ENCODE measurements at places on chromosomes 3 and 15. TPM values are rescaled to one million over a fixed set of nuclear protein-coding genes. Genes with fewer than 3 reads are reported as not detected.

The UBAP1L gene
- 14.2 TPM for total RNA-seq

The GXYLT2 gene
- not detected for total RNA-seq

DNA sequence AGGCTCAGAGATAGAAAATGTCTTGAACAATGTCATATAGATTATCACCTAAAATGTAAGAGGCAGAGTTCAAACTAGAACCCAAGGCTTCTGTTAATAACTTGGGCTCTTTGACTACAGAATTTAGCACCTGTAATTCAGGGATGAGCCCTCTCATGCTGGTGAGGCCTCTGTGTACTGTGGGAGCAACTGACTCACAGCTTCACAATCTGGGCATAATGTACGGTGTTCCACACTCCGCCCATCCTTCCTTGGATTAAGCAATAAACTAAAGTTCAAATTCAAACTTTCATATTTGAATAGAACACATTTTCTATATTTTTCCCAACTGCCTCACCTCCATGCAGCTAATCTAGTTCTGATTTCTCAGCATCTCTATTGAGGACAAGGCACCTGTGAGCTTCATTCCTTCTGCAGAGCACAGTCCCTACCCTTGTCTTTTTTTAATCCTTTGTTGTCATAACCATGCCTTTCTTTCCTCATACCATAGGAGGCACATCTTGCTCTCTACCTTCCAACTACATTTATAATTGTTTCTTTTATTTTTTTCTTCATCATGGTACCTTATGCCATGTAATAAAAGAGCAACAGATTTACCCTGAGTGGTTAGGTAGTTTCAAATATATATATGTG, 392.1 kb downstream of the NLGN1 start:
- H3K4me3 ChIP-seq = no peak overlapping the region
- no peak overlapping the region for H3K27ac ChIP-seq

- H3K27ac ChIP-seq = no peak overlapping the region
- H3K27me3 ChIP-seq = peaks cover 14% of the 10 kb centered on the region
- H3K36me3 ChIP-seq = no peaks in the 10 kb centered on the region
- H3K4me1 ChIP-seq = no peaks in the 10 kb centered on the region
Measured at GRCh38 chr3:134392336-134392983, 18.2 kb upstream of the AMOTL2 start.

DNA sequence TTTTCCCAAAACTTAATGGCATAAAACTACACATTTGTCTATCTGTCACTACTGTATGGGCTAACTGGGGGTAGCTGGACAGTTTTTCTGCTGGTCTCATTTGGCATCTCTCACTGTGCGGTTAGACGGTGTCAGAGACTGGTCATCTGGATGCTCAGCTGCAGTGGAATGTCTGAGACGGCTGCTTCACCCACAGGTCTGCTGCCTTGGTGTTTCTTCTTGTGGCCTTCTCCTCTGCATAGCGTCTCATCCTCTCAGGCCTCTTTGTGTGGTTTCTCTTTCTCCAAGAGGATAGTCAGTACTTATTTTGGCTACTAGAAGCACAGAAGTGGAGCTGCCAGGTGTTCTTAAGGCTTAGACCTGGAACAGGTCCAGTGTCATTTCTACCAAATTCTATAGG, 35.9 kb upstream of the GOLGA6L9 start:
- no peaks in the 10 kb centered on the region for H3K36me3 ChIP-seq
- H3K4me1 ChIP-seq = peaks cover 35% of the 10 kb centered on the region
- no peak overlapping the region for H3K4me3 ChIP-seq
- no peaks in the 10 kb centered on the region for H3K27me3 ChIP-seq
- DNase-seq = no peak
- H3K27ac ChIP-seq = no peak overlapping the region

DNA sequence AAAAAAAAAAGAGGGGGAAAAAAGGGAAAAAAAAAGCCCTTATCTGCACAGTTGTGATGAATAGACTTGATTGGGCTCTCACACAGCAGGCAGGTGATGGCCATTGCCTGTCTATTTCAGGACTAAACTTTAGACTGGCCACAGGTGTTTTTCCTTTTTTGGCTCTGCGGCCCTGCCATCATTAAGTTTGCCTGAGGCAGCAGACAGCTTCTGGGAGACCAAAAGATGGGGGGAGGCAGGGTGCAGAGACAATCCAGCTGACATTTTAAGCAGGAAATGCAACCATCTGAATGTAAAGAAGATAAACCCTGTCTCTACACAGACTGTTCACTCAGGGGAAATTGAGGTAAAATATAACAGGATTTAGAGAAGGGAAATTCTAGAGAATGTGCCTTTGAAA, 295.0 kb upstream of the KCNH8 start:
- peaks cover 1% of the 10 kb centered on the region for H3K27me3 ChIP-seq
- no peak for DNase-seq
- peaks cover 3% of the 10 kb centered on the region for H3K4me1 ChIP-seq
- no peaks in the 10 kb centered on the region for H3K36me3 ChIP-seq
- H3K27ac ChIP-seq = no peak overlapping the region
- H3K4me3 ChIP-seq = no peak overlapping the region

GRCh38 chr15:83971992-83972391, 263.6 kb upstream of the GOLGA6L4 start:
- no peak for DNase-seq
- no peak overlapping the region for H3K27ac ChIP-seq
- peaks cover 13% of the 10 kb centered on the region for H3K27me3 ChIP-seq

DNA sequence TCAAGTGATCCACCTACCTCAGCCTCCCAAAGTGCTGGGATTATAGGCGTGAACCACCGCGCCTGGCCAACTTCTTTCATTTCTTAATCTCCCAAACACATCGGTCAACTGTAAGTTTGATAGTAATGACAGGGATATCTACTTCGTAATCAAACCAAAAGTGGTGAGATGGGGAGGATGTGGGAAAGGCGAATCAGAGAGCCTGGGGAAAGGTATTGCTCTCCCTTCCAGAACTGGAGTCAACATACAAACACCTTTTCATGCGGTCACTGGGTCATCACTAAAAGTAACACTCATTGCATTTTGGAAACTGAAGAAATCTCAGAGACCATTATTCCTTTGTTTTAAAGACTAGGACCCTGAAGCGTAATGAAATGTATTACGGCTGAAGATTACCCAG, 14.8 kb upstream of the UBE2Q2 start:
- no peak for DNase-seq
- peaks cover 3% of the 10 kb centered on the region for H3K4me1 ChIP-seq
- no peak overlapping the region for H3K4me3 ChIP-seq
- no peaks in the 10 kb centered on the region for H3K36me3 ChIP-seq
